ENCODE measurements at places on chromosomes 4 and X.

DNA sequence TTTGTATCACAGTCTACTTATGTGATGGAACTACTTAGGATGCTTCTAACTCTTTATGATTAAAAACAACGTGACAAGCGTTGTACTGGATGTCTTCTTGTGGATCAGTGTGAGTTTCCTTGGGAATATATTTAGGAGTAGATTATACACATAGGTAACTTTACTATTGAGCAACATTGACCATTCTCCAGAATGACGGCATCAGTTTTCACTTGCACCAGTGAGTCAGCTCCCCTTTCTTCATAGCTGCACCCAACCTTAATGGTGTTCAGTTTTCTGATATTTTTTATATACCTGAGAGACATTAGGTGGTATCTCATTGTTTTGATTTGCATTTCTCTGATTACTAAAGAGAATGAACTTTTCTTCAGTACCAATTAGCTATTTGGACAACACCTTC, 343.9 kb downstream of the ADGRL3 start:
- no peaks in the 10 kb centered on the region for H3K27me3 ChIP-seq
- H3K4me1 ChIP-seq = no peaks in the 10 kb centered on the region
- no peak overlapping the region for H3K27ac ChIP-seq
- no peak for DNase-seq
- H3K36me3 ChIP-seq = no peaks in the 10 kb centered on the region
- no peak overlapping the region for H3K4me3 ChIP-seq

DNA sequence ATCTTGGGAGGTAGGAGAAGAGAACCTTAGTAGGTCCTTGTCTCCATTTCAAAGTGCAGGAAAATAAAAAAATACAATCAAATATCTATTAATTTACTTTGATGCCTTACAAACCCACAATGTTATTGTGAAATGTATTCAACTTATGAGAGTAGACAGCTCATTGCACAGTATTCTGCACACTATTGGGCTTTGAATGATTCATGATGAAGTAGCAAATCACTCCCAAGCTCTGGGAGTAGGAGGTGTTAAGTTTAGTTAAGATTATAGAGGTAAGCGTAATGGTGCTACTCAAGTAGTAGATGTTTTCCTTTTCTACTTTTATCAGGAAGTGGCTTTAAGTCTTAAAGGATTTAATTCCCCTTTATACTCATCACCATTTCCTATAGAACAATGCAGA, 32.8 kb upstream of the TMPRSS11A start:
- no peak for DNase-seq
- no peak overlapping the region for H3K27ac ChIP-seq
- H3K4me3 ChIP-seq = no peak overlapping the region
- H3K36me3 ChIP-seq = no peaks in the 10 kb centered on the region
- H3K27me3 ChIP-seq = no peaks in the 10 kb centered on the region

DNA sequence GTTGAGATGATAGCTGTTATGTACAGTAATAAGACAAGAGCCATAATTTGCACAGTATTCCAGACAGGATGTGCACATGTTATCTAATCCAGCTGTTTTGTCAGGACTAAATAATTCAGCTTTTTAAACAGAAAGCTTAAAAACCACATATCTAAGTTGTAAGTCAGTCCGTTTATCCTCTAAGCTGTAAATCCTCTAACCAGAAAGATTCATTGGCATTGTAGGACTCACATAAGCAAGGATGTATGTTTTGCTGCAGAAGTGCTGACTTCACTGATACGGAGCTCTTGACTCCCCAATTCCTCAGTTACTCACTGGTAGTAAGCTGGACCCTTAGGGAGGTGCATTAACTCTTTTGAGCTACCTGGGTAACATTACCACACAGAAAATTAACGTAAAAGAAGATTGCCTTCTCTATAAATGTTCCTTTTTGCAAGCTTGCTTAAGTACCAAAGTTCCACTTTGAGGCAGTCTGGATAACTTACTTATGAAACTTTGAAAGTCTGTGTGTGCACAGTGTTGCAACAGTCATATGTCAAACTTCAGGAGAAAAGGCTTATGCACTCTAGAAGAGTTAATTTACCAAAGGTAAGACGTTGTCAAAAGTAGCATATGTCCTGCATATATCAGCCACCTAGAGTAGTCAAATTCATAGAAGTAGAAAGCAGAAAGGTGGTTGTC, 58.3 kb upstream of the MAGEB2 start:
- H3K27me3 ChIP-seq = no peaks in the 10 kb centered on the region
- no peak overlapping the region for H3K4me3 ChIP-seq
- H3K27ac ChIP-seq = no peak overlapping the region

- no peak for DNase-seq
- H3K27me3 ChIP-seq = no peaks in the 10 kb centered on the region
- no peak overlapping the region for H3K4me3 ChIP-seq
- no peak overlapping the region for H3K27ac ChIP-seq
Observed at GRCh38 chr4:125353131-125353530, 38.4 kb downstream of the FAT4 start.

- no peaks in the 10 kb centered on the region for H3K36me3 ChIP-seq
- H3K27ac ChIP-seq = no peak overlapping the region
- H3K27me3 ChIP-seq = peaks cover 27% of the 10 kb centered on the region
- H3K4me3 ChIP-seq = no peak overlapping the region
Observed at GRCh38 chr4:114082348-114082747, 102.9 kb upstream of the ARSJ start.

- no peak for DNase-seq
- no peaks in the 10 kb centered on the region for H3K4me1 ChIP-seq
- H3K27me3 ChIP-seq = no peaks in the 10 kb centered on the region
- H3K4me3 ChIP-seq = no peak overlapping the region
Observed at GRCh38 chr4:23425570-23425969, 464.3 kb downstream of the PPARGC1A start.

- peaks cover 18% of the 10 kb centered on the region for H3K4me1 ChIP-seq
- DNase-seq = peak; percentile 82
- peaks cover 31% of the 10 kb centered on the region for H3K27me3 ChIP-seq
- no peaks in the 10 kb centered on the region for H3K36me3 ChIP-seq
- H3K4me3 ChIP-seq = peak overlapping the region; percentile 92
Observed at GRCh38 chr4:121950212-121950679, 1.6 kb downstream of the TRPC3 start.

- DNase-seq = no peak
- H3K27ac ChIP-seq = no peak overlapping the region
- no peaks in the 10 kb centered on the region for H3K36me3 ChIP-seq
- H3K4me1 ChIP-seq = no peaks in the 10 kb centered on the region
- H3K27me3 ChIP-seq = no peaks in the 10 kb centered on the region
- no peak overlapping the region for H3K4me3 ChIP-seq
Observed at GRCh38 chrX:5537098-5537497, 691.6 kb downstream of the NLGN4X start.

DNA sequence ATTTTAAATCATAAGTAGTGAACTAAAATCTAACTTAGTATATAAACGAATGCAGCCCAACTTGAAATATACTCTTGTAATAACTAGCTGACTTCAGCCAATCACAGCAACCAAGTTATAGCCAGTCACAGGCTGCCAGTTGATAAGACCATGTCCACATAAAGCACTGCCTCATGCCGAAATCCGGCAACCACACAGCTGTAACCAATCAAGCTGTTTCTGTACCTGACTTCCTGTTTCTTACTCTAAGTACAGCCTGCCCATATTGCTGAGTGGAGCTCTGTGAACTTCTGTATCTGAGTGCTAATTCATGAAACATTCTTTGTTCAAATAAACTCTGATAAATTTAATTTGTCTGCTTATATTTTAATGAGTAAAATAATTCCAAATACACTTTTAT, 805.3 kb upstream of the EPHA5 start:
- H3K27me3 ChIP-seq = no peaks in the 10 kb centered on the region
- no peaks in the 10 kb centered on the region for H3K4me1 ChIP-seq
- no peaks in the 10 kb centered on the region for H3K36me3 ChIP-seq
- no peak overlapping the region for H3K27ac ChIP-seq
- no peak overlapping the region for H3K4me3 ChIP-seq

GRCh38 chrX:119237562-119237942, 1.5 kb downstream of the PGRMC1 start:
- peaks cover 5% of the 10 kb centered on the region for H3K36me3 ChIP-seq
- peak overlapping the region; percentile 67 for H3K27ac ChIP-seq
- H3K4me1 ChIP-seq = peaks cover 37% of the 10 kb centered on the region
- no peak for DNase-seq

DNA sequence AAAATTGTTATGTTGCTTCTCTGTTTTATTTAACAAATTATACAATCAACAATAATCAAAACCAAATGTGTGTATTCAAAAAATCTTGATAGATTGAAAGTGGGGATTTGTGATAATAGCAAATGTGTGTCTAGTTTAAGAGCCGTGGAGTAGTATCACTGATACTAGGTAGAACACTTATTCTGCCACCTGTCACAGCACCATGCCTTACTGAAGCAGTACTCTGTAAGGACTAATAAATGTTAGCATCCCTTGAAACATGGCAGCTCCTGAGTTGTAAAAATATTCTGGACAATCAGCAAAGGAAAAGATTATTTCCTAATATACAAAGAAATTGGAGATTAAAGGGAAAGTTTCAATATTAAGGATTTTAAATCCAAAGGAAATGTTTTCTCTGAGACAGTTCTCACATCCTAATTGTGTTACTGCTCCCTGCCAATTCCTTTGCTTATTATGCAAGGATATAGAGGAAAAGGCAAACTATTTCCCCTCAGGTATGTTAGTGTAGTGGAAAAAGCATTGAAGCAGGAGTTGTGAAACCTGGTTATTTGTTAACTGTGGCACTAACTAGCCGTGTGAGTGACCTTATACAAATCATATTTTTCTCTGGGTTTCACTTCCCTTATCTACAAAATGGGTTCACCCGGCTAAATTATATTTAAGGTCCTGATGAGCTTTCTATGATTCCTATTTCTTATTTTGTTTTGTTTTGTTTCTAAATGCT, 303.1 kb downstream of the ARHGAP24 start:
- no peak overlapping the region for H3K27ac ChIP-seq
- DNase-seq = no peak
- peak overlapping the region; percentile 2 for H3K4me3 ChIP-seq
- H3K27me3 ChIP-seq = no peaks in the 10 kb centered on the region

DNA sequence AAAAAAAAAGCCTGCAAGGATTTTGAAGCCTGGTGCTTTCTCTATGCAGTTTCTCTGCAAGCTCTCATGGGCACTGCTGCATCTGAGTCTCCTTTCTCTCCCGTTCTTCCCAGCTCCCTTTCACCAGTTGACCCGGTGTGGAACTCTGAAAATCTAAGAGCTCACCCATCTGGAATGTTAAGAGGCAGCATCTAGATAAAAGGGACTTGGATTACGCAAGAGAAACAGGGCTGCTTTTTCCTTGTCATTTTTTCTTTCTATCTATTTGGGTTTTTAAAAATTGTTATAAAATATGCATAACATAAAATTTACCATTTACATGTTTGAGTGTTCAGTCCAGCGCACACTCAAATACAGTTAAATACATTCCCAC, 95.2 kb upstream of the RPS6KA3 start:
- H3K36me3 ChIP-seq = no peaks in the 10 kb centered on the region
- no peaks in the 10 kb centered on the region for H3K4me1 ChIP-seq
- no peak for DNase-seq
- H3K27me3 ChIP-seq = no peaks in the 10 kb centered on the region

DNA sequence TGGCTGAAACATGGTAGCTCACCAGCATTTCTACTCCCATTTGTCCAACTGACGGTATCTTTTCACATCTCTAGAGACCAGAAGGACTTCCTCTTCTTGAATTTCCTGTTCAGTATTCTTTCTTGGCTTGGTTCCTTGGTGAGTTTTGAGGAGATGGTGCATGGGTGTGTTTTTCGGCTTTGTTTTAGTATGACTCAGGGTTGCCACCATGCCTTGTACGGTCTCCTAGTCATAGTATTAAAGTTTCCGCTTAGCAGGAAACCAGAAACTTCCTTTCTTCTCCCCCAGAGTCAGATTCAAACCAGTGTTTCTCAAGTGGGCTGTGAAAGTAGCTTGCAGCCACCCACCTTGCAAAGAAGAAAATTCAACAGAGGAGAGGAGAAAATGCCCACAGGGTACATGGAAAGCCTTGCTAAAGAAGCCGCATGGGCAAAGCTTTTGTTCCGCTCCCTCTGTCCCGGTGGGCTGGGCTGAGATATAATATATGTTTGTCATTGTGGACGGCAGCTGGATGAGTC, 5.7 kb downstream of the CD99 start:
- peak overlapping the region; percentile 92 for H3K27ac ChIP-seq
- H3K36me3 ChIP-seq = peaks cover 59% of the 10 kb centered on the region
- no peaks in the 10 kb centered on the region for H3K27me3 ChIP-seq
- H3K4me3 ChIP-seq = peak overlapping the region; percentile 98
- DNase-seq = peak; percentile 63

GRCh38 chrX:111402344-111402743, 9.6 kb downstream of the DCX start:
- no peaks in the 10 kb centered on the region for H3K4me1 ChIP-seq
- no peak overlapping the region for H3K4me3 ChIP-seq
- H3K27me3 ChIP-seq = no peaks in the 10 kb centered on the region
- DNase-seq = no peak
- no peak overlapping the region for H3K27ac ChIP-seq
- no peaks in the 10 kb centered on the region for H3K36me3 ChIP-seq

DNA sequence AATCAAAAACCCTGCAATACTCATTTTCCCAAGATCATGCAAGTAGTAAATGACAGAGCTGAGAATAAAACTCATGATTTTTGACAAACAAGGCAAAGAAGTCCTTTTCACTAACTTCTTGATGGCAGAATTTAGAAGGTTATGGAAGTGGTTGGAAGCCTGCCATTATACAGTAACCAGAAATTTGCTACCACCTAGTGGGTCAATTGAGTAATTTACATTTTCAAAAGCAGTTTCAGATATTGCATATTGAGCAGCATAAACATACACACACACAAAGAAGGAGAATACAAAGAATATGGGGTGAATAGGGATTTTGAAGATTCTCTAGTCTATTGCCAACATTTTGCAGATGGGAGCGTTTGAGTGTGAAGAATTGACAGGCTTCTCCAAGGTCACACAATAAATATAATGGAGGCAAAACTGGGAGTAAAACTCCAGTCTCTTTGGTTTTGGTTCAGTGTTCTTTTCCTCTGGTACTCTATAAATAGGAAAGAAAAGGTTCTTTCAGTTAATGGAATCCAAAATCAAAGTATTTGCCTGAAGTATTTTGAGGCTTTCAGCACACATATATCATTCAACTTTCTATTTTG, 70.2 kb downstream of the GC start:
- no peak for DNase-seq
- H3K27ac ChIP-seq = peak overlapping the region; percentile 2
- peaks cover 8% of the 10 kb centered on the region for H3K27me3 ChIP-seq
- no peaks in the 10 kb centered on the region for H3K4me1 ChIP-seq
- H3K4me3 ChIP-seq = no peak overlapping the region

- no peaks in the 10 kb centered on the region for H3K27me3 ChIP-seq
- H3K27ac ChIP-seq = peak overlapping the region; percentile 28
- no peak for DNase-seq
- peak overlapping the region; percentile 63 for H3K4me3 ChIP-seq
- H3K36me3 ChIP-seq = peaks cover 36% of the 10 kb centered on the region
Observed at GRCh38 chr4:184384810-184385557, 89.4 kb downstream of the IRF2 start.

DNA sequence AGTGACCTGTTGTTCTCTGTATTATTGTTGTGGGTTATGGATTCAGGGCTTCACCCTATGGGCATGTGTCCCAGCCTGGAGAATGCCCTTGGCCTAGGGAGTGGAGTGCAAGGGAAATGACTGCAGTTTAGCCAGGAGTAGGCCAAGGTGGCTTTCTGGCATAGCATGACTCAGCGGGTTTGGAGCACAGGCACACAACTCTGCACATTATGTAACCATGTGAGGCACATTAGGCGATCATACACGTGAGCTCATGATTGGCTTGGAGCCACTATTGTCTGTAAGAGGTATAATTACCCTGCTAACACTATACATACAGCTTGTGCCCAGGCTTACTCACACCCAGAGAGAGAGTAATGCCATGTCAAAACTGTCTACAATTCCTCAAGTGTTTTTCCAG, 35.1 kb upstream of the TACR3 start:
- no peaks in the 10 kb centered on the region for H3K4me1 ChIP-seq
- H3K4me3 ChIP-seq = no peak overlapping the region
- DNase-seq = no peak
- H3K27ac ChIP-seq = no peak overlapping the region
- H3K27me3 ChIP-seq = no peaks in the 10 kb centered on the region
